ENCODE measurements at places on chromosomes 1 and 21.

GRCh38 chr21:35203093-35203977 is 154.2 kb upstream of the RUNX1 start:
- DNase-seq, result no peak

DNA sequence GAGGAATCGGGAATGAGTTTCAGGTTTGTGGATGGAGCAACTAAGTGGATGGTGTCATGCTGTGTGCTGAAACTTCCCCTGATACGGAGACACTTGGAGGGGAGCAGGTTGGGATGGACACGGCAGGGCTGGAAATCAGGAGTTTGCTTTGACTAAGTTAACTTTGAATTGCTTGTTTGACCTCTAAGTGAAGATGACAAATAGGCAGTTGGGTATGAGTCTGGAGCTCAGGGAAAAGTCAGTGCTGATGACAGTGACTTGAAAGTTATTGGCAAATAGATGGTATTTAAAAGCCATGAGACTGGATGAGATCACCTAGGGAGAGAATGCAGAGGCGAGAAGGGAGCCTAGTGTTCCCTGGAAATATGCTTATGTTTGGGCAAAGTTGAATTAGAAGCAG is 12.8 kb upstream of the ZSCAN20 start:
- DNase-seq, result no peak

DNA sequence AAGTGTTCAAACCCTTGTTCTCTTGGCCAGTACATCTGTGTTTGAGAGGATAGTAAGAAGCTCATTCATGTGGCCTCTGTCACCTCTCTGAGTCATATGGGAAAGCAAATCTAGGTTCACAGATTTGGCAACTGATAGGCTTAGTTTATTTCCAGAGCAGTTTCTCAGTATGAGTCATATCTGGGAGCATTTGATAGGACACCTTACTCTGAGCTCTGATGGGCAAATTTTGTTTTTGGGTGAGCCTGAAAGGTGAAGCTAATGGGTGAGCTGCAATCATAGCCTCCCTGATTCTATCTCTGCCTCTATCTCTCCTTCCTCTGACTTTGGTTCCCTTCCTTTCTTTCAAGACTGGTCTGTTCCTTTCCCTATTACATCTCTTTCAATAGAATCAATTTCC is 134.4 kb downstream of the S1PR1 start:
- DNase-seq, result no peak

- DNase-seq, result no peak
Measured at GRCh38 chr1:157181258-157181657, 43.1 kb upstream of the ETV3 start.

DNA sequence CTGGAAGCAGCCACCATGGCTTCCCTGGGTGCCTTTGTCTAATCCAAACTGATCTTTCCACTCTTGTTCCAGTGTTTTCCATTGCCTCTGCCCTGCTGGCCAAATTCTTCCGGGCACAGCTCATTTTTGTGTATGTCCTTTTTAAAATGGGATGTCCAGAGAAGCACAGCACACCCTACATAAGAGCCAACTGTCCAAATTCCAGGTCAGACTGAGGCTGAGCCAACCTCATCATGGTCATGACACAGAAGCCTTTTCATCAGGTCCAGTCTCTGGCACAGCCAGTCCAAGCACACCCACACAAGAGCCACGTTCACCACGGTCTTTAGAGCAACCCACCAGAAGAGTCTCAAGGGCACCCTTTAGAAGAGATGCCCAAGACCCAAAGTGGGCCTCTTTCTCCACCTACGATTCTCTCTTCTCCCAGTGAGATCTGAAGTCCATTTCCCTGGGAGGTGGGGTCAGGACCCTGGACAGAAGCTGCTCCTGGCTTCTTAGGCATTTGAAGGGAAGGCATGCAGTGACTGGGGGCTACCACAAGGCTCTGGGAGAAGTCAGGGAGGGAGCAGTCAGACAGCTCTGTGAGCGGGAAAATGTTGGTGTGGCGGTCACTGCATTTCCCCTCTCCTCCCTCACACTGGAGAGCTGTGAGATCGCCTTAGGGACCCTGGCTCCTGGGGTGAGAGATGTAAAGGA is 53.2 kb downstream of the SYT2 start:
- DNase-seq, result no peak

- DNase-seq, result no peak
Measured at GRCh38 chr1:235852887-235853286, 13.8 kb downstream of the LYST start.

DNA sequence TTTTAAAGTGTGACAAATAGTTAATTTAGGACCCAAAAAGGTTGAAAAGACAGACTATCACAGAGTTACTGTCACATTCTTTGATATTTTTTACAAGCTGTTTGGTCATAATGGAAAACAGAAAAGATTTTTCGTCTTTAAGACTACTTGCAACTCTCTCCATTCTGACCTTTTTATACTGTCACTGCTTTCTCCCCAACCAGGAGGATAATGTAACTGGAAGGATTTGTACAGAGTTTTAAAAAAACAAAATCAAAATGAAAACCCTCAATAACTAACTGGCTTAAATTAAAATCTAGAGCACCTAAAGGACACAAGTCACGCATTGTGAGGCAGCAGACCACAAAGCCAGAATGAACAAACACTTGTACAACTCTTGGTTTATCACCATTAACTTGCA is 257.7 kb downstream of the FAF1 start:
- DNase-seq, result no peak

- DNase-seq, result no peak
Measured at GRCh38 chr1:83961571-83962295, 37.2 kb downstream of the TTLL7 start.

GRCh38 chr1:228146417-228147150 is 3.1 kb upstream of the GJC2 start:
- DNase-seq, result no peak

DNA sequence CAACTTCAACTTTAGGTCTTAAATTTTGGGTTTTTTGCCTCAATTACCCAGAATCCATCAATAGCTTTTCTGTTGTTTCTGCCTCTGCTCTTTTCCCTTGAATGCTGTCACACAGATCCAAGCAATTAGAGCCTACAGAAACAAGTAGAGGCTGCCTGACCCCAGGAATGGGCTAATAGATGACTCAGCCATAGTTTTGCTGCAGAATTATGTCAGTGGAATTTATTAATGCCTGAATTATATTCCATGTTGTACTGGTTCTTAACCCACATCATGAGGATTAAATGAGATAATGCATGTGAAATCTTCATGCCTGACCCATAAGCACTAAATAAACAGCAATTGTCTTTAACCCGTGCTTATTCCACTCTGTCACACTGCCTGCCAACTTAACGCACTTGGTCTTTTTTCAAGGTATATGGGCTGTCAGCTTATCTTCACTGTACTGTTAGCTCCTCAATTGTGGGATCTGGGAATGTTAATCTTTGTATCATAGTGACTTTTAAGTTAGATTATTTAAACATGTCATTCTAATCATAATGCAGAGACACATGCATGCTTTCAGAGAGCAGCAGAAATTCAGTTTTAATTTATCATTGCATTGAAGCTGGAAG is 213.3 kb downstream of the ROR1 start:
- DNase-seq, result no peak

DNA sequence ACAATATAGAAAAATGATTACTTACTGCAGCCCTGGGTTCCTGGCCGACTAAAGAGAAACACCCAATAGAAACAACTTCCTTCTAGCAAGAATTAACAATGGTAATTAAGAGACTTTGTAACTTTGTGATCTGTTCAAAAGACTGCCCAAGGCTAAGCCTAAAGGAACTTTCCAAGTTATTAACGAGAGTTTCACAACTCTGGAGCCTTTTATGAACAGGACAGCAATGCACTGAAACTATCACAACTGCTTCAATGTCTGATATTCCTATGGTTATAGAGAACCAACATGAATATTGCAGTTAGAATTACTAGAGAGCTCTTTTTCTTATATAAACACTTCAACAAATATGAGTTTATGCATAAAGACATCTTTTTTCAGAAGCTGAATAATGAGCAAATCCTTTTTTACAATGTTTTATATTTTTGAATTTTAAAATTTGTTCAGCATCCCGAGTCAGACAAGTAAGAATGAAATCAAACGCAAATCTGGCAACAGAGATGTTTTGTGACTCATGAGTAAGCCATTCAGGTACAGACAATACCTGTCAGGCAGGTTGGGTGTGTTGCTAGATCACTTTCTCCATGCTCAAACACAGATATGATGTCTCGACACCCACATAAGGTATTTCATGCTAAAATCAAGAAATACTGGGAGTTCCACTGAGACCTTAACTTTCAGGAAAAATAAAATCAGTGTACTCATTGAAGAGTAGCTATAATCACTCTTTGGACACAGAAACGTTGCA is 22.2 kb upstream of the KCNJ15 start:
- no peak for DNase-seq

DNA sequence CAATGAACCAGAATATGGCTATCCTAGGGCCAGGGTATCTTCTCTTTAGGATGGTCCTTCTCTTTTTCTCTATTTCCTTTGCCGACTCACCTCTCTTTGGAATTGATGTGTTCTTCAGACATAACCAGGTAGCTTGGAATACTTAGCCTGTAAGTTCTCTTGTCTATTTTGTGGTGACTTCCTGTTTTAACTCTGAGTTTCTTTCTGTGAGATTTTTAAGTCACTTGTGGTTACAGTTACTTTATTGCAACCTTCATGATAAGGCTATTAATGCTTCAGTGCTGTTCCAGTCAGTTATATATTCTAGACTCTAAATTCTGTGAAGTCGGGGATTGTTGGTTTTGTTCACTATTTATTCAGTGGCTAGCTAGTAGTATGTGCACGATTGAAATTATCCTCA is 46.2 kb downstream of the DISP1 start:
- no peak for DNase-seq

DNA sequence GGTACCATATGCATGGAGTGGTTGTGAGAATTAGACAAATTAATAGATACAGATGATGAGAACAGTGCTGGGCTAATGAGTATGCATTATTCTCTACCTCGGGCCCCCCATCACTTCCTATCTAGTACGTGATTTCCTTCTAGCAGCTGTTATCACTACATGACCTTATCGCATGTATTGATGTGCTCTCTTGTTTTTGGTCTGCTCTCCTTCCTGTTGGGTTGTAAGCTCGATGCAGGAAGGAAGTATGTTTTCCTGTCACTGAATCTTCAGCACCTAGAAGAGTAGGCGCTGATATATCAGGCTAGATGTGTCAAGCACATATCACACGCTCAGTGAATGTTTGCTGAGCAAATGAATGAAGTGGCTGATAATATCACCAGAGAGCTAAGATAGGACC is 43.9 kb upstream of the IFNAR2 start:
- no peak for DNase-seq

- DNase-seq, result peak; percentile 13
Measured at GRCh38 chr1:150234566-150235293, 1.2 kb downstream of the ANP32E start.

- peak; percentile 77 for DNase-seq
Measured at GRCh38 chr1:208387908-208388811, 144.0 kb upstream of the PLXNA2 start.

GRCh38 chr1:93196591-93196990 is 16.1 kb downstream of the CCDC18 start:
- DNase-seq, result no peak

GRCh38 chr1:119449971-119450370 is 35.0 kb downstream of the HSD3B2 start:
- DNase-seq, result no peak

DNA sequence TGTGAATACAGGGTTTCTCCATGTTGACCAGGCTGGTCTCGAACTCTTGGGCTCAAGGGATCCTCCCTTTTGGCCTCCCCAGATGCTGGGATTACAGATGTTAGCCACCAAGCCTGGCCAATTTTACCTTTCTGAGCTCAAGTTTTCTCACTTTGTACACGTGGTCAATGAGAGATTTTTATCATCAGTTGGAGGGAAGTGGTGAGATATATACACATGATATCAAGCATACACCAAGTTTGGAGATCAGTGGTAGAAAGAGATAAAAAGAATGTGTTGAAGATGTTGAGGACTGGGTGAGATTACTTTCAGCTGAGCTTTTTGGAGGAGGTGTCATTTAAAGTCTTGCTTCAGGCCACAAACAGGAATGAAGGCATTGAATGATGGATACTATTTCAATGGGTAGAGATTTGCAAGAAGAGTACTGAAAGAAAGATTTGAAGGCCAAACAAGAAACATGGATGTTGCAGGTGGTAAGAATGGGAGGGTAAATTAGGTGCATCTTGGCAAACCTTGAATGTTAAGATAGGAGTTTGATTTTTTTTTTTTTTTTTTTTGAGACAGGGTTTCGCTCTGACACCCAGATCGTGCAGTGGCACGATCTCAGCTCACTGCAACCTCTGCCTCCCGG is 3.0 kb upstream of the SESN2 start:
- no peak for DNase-seq

DNA sequence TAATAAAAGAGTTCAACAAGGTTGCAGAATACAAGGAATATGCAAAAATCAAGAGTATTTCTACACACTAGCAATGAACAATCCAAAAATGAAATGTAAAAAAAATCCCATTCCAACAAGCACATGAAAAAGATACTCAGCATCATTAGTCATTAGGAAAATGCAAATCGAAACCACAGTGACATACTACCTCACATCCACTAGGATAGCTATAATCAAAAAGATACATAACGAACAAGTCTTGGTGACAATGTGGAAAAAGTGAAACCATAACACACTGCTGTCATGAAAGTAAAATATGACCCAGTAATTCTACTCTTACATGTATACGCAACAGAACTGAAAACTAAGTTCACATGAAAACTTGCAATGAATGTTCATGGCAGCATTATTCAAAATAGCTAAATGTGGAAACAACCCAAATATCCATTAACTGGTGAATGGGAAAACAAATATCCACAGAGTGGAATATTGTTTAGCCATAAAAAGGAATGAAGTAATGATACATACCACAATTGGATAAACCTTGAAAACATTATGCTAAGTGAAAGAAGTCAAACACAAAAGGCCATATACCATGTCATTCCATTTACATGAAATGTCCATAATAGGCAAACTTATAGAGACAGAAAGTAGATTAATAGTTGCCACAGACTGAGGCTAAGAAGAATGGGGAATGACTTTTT is 34.3 kb downstream of the PIK3R3 start:
- DNase-seq, result no peak
